ENCODE measurements at places on chromosomes 5 and 9. TPM values are rescaled to one million over a fixed set of nuclear protein-coding genes. Genes with fewer than 3 reads are reported as not detected.

The FOXE1 gene
- 0.03 TPM for polyA plus RNA-seq

The PAEP gene
- polyA plus RNA-seq, result not detected

The CYSRT1 gene
- polyA plus RNA-seq, result 10.9 TPM

The WDR5 gene
- 42.5 TPM for polyA plus RNA-seq

The ECM2 gene
- polyA plus RNA-seq, result 10.5 TPM

The NNT gene
- 96.5 TPM for polyA plus RNA-seq

The CFAP157 gene
- 6.6 TPM for polyA plus RNA-seq

The AGGF1 gene
- 31.7 TPM for polyA plus RNA-seq

The SRD5A1 gene
- polyA plus RNA-seq, result 11.6 TPM

GRCh38 chr5:95281226-95281625 lies 3.7 kb downstream of the MCTP1 start:
- no peak for DNase-seq

DNA sequence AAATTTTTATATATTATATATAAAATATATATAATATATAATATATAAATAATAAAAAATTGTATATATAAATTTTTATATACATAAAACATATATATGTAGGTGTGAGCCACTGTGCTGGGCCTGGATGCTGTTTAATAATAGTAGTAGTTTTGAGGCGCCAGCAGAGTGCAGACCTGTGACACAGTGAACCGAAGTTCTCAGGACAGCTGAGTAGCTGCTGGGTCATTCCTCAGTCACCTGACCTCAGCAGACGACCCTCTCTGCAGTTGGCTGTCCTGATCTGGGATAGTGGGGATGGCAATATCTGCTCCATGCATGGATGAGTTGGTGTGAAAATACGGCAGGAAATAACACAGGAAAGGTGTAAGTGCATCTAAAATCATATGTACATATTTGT lies 3.3 kb upstream of the SNX18 start:
- no peak for DNase-seq

GRCh38 chr5:76337953-76338451 lies 65.1 kb upstream of the IQGAP2 start:
- DNase-seq, result peak; percentile 53

- no peak for DNase-seq
Measured at GRCh38 chr5:24530906-24531305, 113.9 kb downstream of the CDH10 start.

GRCh38 chr5:42781584-42781983 lies 25.0 kb downstream of the CCDC152 start:
- DNase-seq, result no peak

DNA sequence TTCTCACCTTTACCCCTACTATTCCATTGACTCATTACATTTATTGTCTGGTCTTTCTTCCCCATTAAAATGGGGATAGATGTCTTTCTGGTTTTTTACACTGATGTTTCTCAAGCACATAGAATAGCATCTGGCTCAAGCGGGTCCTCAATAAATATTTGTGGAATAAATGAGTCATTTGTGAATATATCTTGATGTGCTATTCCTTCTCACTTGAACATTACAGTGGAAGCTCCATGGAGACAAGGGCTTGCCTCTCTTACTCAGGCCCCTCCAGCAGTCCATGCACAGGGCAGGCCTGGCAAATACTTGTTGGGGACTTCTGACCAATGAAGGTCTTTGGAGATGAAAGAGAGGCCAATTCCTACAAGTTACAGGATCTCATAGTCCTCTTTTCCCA lies 151.7 kb upstream of the TAS2R1 start:
- no peak for DNase-seq

DNA sequence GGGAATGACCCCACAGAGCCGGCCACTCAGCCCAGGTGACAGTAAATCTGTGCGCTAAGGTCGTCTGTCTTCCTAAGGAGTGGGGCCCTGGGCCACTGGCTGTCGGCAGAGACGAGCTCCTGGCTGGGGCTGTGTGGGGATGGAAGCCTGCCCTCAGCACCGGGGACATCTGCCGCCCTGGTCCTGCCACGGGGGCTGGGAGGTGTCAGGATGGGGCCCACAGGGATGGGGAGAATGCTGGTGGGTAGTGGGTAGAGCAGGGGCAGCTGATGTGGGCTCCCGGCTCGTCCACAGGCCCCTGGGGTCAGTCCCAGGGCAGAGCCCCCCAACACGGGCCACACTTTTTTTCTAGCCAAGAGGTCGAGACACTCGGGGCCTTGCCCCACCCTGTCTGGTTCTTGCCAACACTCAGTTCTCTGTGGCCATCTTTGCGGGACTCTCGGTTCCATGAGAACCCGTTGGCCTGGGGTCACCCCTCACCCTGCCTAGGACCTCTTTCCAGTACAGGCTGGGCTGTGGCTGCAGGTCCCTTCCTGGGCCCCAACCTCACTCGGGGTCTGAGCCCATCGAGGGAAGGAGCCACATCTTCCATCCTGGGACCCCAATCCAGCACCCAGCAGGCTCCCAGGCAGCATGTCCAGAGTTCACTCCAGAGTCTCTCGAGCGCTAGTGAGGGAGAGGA lies 45.0 kb downstream of the DBH start:
- DNase-seq, result no peak

DNA sequence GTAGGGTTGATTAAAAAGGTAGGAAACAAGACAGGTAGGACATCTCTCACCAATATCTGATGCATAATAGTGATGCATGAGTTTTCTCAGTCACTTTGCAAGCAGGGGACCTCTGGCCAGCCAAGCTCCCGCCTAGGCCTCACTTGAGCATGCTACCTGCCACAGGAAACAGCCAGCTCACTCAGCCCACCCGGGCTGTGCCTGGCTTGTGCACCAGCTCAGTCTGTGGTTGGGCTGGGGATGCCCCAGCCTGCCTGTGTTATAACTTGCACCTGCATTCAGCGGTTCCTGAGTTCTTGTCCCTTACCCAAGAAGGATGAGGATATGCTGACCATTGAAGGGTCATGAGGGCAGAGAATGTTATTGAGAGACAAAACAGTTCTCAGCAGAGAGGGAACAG lies 172.8 kb upstream of the PLCXD3 start:
- no peak for DNase-seq

- no peak for DNase-seq
Measured at GRCh38 chr5:172051643-172052339, 45.4 kb upstream of the FBXW11 start.

DNA sequence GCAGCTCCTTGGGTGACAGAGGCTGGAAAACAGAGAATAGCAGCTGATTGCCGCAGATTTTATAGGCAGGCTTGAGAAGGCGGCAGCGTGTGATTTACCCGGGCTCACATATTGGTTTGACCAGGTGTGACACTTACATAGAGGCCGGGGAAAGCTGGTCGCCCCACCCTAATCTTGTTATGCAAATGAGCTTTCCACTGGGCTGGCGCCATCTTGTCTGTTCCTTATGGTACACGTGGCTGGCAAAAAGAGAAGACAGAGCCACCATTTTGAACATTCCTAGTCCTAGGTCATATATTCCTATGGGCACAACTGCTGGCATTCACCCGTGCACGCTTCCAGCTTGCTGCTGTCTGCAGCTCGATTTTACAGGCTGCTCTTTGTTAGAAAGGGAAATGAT lies 11.3 kb upstream of the SPZ1 start:
- no peak for DNase-seq

DNA sequence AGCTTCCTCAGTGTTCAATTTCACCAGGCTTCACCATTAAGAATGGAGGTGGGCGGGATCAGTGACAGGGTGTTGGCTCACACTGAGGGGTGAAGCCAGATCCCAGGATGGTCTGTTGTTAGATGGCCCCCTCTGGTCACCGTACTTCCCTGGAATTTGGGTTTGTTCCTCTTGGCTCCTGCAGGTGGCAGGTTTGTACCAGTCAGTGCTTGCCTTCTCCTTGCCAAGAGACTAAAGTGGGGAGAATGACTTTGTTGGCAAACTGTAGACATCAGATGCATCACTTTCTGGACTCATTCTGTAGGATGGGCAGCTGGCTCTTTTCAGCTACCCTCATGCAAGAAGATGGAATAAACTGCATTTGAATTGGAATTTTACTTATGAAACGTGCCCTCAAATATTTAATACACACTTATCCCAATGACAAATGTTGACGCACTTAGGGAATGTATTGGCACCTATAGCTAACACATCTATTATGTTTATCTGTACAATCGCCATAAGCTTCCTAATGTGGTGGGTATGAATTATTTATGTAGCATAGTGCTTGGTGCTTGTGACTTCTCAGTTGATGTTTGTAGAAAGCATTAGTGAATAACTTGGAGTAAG lies 31.4 kb upstream of the ANKRD55 start:
- no peak for DNase-seq

GRCh38 chr5:44770780-44771717 lies 37.7 kb upstream of the MRPS30 start:
- DNase-seq, result no peak

GRCh38 chr5:15533129-15533893 lies 33.3 kb downstream of the FBXL7 start:
- no peak for DNase-seq

- DNase-seq, result no peak
Measured at GRCh38 chr9:120080849-120081248, 499.1 kb downstream of the CDK5RAP2 start.

GRCh38 chr5:3862906-3863305 lies 267.3 kb downstream of the IRX1 start:
- no peak for DNase-seq

DNA sequence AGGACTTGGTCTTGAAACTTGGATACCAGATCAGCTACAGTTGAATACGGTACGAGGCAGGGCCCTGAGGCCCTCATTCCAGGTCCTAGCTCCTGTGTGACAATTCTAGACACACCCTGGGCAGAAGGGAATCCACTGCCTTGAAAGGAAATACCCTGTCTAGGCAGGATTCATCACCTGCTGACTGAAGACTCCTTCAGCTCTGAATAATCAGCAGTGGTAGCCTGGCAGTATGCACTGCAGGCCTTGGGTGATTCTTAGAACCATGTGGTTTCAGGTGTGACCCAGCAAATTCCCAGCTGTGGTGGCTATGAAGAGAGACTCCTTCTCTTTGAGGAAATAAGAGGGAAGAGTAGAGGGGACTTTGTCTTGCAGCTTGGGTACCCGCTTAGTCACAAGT lies 17.2 kb upstream of the EFNA5 start:
- DNase-seq, result no peak

DNA sequence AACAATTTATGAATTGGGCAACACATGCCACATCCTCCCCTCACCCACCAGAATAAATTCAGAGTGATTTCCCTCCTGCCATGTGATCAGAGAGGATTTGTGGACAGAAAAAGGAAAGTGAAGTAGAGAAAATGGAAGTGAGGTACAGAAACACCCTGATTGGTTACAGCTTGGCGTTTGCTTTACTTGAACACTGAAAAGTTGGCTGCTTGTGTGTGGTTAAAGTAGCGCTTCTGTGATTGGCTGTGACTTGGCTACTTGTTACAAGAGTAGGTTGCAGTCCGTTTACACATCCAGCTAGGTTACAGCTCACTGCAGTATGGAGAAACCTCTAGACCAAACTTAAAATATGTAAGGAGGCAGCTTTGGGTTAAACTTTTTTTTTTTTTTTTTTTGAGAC lies 205.2 kb upstream of the ZNF608 start:
- no peak for DNase-seq

DNA sequence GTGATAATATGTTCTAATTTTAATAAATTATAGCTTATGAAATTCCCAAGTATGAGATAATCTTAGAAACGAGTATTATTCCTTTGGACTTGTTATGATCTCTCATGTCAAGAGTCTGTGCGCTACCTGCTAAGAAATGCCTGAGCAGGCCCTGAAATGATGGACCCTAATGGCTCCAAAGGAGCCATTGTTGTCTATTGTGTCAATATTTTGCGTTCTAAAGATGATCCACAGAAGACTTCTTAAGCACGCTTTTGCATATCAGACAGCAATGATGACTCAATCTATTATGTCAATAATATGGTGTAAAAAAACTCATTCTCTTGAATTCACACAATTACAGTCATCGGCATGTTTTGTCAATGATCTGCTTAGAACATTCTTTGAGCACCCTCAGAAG lies 306.1 kb downstream of the KIAA0825 start:
- DNase-seq, result no peak
